Activated T-cell treated with anti-CD3 and anti-CD28 coated beads, Interleukin-2, amount 50 U/mL, for 1 hour (primary cell): ENCODE measurements at places on chromosomes 7 and 10.

- DNase-seq, result no peak
Measured at GRCh38 chr7:98066934-98067507, 39.6 kb upstream of the LMTK2 start.

DNA sequence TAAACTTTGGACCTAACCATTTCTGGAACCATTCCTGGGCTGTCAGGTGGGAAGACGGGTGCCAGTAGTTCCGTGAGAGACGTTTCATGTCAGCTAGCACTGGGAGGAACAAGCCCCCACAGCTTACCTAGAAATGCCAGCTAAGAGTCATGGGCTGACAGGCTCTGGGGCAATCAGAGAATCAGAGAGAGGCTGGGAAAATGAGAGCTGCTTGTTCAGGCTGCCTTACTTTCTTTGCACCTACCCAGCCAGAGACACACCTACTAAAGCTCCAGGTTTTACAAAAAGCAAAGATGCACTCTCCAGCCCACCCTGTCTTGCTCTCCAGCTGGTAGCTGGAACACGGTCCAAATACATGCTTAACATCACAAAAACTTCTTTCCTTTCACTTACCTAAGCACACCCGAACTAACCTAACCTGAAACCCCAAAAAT lies 688 bp downstream of the PTN start:
- no peak for DNase-seq

DNA sequence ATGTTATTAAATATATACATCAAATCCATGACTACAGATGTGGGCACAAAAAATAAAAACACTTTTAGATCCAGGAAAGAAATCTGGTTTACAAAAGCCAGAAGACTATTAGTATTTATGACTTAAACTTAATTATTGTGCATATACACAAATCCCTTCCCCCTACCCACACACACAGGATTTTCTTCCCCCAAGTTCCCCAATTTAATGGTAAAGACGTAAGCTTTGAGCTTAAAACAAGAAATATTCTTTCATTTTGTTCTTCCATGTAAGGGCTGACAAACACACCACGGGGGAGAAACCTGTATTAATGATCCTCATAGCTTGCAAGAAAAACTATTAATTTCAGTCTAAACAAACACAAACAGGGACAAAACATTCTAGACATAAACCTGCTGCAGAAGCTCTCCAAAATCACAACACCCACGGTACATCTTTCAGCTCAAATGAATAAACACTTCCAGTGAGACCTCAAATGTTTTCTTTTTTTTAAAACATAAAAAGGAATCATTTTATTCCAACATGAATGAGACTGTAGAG lies 28.5 kb downstream of the OSBPL3 start:
- no peak for DNase-seq

DNA sequence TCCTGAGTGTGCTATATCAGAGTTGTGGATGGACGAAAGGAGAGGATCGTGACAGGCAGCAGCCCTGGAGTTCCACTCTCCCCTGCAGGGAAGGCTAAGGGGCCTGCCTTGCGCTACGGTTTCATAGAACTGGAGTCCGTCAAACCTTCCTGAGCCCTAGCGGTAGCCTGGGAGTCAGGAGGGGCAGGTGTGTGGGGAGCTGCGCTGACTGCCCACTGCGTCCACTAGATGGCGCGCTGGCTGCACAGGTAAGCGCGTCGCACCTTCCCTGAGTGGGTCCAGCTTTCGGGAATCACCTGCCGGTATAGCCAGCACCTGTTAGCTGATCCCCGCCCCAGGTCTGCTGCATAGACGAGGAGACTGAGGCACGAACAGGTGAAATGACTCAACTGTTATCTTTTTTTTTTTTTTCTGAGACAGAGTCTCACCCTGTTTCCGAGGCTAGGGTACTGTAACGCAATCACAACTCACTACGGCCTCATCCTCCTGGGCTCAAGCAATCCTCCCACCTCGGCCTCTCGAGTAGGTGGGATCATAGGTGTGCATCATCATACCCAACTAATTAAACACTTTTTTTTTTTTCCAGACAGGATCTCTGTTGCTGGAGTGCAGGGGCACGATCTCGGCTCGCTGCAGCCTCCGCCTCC lies 20.2 kb upstream of the BAIAP2L1 start:
- peak; percentile 67 for DNase-seq

DNA sequence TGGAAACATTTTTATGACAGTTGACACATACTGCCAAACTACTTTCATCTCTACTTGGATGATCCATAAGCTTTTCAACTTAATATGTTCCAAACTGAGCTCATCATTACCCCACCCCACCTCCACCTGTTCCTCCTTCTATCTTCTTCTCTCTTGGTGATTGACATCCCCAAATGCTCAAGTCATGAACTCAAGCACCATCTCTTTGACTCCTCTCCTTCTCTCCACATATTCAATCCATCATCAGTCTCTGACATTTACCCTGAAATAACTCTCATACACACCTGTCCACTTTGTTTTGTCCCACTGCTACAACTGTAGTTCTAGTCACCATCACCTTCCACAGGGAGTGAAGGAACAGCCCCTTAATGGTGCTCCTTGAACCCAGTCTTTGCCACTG lies 43.3 kb downstream of the SGCE start:
- no peak for DNase-seq

GRCh38 chr7:134820778-134821177 lies 41.3 kb downstream of the CALD1 start:
- no peak for DNase-seq

DNA sequence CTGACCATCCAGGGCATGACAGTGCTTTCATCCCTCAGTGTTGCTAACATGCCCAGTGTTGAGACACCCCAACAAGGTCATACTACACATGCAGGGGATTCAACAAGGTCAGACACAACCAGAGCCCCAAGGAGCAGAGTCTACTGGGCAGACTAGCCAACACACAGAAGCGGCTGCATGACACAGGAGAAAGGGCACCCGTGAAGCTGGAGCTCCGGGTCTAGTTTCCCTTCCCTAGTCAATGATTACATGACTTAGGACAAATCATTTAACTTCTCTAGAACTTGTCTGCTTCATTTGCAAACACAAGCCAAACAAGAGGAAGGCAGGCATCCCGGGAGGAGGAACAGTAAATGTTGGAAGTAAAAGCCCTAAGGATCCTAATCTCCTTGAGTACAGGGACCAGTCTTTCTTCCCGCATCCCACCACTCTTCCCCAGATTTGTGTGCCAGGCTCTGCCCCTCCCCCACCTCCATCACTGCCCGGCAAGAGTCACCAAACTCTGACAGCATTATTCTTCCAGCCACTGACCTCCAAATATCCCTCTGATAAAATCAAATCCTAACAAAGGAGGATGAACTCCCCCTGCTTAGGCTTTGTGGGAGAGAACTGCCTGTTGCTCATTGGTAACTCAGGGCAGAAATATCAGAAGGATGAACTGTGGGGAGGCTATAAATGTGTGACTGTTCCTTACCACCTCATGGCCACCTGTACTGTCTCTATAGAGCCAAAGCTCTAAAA lies 104.3 kb downstream of the KCNMA1 start:
- no peak for DNase-seq

DNA sequence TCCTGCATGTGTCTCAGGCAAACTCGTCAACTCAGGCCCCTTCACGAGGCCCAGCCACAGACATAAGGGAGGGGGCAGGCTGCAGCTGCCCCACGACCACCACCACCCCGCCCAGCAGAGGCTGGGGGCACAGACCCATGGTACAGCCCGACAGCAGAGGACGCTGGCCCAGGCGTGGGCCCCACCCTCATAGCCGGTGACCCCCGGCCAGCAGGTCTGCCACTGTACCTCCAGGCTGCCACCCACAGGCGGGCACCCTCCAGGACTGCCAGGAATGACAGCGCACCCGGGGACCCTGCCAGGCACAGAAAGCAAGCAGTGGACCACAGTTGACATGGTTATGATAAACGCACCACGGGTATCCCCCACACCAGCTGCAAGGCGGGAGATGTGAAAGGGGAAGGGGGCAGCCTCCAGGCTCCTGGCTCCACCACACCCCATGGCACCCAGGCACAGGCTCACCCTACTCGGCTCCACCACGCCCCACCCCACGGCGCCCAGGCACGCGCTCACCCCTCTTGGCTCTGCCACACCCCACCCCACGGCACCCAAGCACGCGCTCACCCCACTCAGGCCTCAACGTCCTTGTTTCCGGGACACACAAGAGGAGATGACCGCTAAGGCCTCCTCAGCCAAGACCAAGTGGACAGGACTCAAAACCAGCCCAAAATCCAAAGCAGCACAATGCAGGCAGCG lies 135.9 kb downstream of the MAD1L1 start:
- no peak for DNase-seq
